Fibroblast of skin of right biceps (primary cell): ENCODE measurements at places on chromosomes 2 and 18.

- no peak for DNase-seq
Observed at GRCh38 chr2:15260196-15260595, 300.9 kb downstream of the NBAS start.

- DNase-seq = no peak
Observed at GRCh38 chr2:69097148-69097610, 84.2 kb downstream of the ANTXR1 start.

- peak; percentile 41 for DNase-seq
Observed at GRCh38 chr2:231563378-231563961, 29.2 kb upstream of the TEX44 start.

DNA sequence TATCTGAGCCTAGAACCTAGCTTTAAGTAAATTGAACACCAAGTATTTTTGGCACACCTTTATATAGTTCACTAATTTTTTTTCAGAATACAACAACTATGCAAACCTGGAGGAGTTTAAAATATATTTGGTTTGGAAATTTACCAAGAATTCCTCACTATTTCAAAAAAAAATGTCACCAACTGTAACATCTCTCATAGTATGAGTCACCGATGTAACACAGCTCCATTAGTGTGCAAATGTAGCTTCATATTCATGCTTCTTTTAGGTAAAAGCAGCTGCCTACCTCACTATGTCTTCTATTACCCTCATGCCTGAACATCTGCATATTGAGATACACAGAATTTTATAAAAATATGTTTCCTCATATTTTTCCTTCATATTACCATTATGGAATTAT, 80.5 kb downstream of the NRXN1 start:
- peak; percentile 66 for DNase-seq

DNA sequence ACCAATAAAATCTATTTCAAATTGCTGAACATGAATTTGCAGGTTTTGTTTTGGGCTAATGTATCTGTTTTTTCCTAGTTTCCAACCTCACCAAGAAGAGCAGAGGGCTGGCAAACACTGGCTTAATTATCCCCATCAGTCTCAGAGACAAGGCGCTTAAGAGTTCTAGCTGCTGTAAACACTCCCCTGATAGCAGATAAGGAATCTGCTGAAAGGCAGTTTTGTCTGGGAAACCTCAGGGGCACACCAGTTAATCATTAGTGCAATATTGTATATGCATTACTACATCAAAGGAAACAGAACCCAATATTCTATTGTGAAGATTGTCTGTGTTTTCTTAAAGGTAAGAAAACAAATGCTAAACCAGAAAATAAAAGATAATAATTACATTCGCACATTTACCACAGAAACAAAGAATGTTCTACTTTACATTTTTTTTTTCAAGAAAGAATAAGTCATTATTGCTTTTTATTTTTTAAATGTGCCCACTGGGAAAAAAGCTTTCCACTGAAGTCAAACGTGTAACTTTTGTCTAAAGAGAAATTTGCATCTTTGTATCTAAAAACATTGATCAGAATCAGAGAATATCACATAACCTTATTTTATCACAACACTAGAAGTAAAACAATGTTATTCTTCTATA, 179.1 kb downstream of the ERBB4 start:
- DNase-seq = no peak

- no peak for DNase-seq
Observed at GRCh38 chr18:30175061-30175574, 867.4 kb downstream of the DSC3 start.

DNA sequence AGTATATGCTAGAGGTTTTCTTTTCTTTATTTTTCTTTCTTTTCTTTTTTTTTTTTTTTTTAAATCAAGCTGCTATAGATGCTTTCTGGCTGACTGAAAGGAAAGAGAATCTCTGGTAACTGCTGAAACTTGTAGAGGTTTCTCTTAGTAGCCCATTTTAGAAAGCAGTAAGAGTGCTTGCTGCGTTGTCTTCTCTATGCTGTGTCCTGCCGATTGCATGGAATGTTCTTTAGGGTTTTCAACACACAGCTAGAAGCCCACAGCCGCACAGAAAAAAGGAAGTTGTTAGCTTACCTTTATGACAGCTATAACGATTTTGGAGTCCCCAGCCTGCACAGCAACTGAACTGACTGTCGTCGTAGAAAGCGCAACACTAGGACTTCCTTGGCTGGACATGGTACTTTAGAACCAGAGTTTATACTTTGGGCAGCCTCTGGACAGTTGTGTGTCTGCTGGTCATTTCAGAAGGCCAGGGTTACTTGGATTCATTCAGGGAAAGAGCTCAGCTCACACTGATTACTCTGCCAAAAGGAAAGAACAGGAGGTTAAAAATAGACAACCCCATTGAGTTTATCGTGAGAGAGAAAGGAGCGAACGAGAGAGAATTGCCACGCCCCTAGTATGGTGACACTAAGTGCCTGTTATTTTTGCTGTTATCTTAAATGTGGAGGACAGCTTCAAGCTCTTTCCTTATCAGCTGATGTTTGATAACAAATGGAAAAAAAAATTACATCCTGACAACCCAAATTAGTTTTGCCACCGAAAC, at the start of gene CCDC141:
Gene CCDC141, minus strand, starts transcription at position 592 of the 766 bp plus-strand sequence. Its CDS starts 196 bp downstream, at position 396.
- DNase-seq = no peak

DNA sequence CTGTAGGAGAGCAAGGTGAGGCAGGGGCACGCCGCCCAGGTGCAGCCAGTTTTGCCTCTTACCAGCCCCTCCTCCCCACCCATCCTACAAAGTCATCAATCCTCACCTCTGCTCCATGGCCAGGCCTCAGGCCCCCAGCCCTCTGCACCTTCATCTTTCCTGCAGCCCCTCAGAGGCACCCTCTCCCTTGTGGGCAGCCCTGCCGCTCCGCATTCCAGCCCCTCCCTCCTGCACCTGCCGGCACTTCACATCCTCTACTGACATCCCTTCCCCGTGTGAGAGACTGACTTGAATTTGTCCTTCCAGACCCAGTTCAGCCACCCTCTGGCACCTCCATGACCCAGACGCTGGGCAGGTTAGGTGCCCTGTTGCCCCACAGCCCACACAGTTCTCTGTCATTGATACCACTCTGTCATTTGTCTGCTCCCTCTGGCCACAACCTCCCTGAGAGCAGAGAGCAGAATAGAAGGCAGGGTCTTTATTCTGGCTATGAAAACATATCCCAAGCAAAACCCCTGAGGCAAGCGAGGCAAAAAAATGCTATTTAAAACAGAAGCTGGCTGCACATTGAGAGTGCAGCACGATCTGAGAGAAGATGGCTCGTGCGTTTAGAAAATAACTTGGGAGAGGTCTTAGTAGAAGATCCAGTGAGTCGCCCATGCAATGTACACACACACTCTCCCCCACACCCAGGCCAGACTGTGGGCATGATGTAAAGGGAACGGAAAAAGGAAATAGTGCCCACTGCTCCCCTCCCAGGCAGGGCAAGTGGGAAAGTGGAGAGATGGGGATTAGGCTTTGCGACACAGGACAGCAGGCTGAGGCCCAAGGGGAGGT, 25.9 kb downstream of the SDC1 start:
- DNase-seq = no peak

GRCh38 chr18:74522635-74523548, 11.4 kb upstream of the CNDP1 start:
- DNase-seq = no peak

- DNase-seq = no peak
Observed at GRCh38 chr2:95053543-95053942, 28.0 kb downstream of the MAL start.

GRCh38 chr2:164981217-164981990, 26.1 kb upstream of the SLC38A11 start:
- peak; percentile 70 for DNase-seq

- DNase-seq = no peak
Observed at GRCh38 chr2:84858937-84859336, 21.9 kb downstream of the TRABD2A start.

GRCh38 chr2:15751477-15751876, 159.8 kb downstream of the DDX1 start:
- no peak for DNase-seq

DNA sequence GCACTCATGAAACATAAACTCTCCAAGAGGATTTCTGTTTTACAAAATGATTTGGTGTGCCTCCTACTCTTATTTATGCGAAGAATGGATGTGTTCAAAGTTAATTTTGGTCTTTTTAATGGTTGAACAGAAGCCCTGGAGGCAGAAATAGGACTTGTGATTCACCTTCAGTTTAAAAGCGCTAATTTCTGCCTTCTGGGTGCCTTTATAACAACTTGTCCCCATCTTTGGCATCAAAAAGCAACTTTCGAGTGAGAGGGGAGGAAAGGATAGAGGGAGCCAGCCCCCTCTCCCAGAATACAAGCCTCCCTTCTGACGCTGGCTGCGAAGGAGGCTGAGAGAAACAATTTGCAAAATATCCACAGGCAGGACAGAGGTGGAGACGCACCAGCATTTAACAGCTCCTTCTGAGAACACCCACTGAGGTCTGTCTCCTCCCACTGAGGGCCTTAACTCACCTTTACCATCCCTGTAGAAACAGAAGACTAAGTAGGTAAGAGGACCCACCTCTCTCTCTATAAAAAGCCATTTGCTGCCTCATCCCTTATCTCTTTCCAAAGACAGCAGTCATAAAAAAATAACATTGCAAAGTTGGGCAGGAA, 24.3 kb upstream of the BCL11A start:
- no peak for DNase-seq

GRCh38 chr2:72036173-72036545, 111.5 kb downstream of the CYP26B1 start:
- DNase-seq = no peak
